ENCODE measurements at places on chromosomes 12 and 14.

DNA sequence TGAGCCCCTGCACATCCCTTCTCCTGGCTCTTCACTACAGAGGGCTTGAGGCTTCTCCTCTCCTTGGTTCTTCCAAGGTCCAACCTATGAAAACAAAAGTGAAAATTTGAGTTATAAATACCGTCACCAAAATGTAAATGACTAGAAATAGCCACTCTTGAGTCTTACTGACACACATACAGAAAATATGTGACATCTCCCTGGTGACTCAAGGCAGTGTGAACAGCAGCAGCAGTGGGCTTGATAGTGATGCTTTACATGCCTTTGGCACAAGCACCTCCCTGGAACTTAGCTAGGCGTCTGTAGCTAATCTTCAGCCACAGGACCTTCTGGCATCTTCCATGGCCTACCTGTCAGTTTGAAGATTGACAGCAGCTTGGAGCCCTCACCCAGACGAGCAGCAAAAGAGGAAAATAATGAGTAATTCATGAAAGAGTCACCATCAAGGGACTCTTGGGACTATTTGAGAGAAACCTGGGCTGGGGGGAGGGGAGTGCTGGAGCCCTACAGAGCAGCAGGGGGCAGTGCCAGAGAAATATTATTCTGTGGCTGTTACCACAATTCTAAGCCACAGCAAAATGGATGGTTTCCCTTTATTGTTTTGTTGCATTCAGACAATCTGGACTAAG, 158.0 kb downstream of the KCNK10 start:
- no peak for DNase-seq

GRCh38 chr14:24095271-24096068, 1.4 kb downstream of the PCK2 start:
- DNase-seq = peak; percentile 36

- DNase-seq = no peak
These were observed 137.8 kb downstream of the PRKCH start for GRCh38 chr14:61459229-61459628.

DNA sequence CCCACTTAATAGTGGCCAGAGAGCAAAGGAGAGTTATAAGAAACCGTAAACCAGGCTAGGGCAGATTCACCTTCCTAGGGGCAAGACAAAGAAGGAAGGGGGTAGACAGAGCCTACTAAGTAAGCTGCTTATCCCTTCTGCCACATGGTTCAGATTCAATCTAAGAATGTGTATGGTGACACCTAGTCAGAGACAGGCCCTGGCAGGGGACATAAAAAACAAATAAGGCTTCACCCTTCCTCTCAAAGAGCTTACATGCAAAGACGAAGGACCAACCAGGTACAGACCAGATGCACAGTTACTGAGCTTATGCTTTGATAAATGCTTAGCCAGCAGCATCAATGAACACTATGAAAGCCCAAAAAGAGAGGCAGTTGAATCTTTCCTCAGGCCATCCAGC, 4.4 kb downstream of the CYP27B1 start:
- no peak for DNase-seq

GRCh38 chr12:29744365-29744764, 39.4 kb downstream of the TMTC1 start:
- peak; percentile 49 for DNase-seq

DNA sequence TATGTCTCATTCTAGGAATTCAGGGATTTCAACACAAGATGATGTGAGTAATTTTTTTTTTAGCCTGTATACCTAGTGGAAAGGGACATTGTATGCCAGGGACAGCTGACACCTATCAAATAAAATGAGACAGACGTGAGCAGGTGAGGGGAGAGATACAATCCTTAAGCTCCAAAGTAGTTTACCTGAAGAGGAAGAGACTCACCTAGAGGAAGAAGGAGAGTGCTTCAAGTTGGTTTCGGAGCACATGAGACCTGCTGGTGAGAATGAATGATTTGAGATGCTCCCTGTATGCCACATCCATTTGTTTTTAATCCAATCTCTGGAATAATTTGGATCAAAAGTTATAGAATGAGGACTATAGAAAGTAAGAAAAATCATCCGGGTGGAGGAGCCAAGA, 915.4 kb upstream of the FBXO33 start:
- DNase-seq = no peak

GRCh38 chr12:24900196-24900595, 48.7 kb downstream of the BCAT1 start:
- DNase-seq = no peak

DNA sequence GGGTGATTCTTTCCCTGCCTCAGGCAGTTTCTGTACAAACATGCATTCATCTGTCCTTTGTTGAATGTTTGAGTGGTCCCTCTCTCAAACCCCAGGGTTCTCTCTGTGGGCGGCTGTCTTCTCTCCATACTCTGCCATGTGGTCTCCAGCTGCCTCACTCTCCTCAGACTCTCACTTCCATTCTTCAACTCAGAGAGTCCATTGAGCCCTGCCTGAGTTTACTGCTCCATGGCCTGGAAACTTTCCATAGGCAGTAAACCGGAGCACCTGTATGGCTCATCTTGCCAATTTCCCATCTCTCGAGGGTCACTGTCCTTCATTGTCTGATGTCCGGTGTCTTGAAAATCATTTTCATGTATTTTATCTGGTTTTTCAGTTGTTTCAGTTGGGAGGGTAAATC, 11.3 kb downstream of the C14orf132 start:
- DNase-seq = no peak

DNA sequence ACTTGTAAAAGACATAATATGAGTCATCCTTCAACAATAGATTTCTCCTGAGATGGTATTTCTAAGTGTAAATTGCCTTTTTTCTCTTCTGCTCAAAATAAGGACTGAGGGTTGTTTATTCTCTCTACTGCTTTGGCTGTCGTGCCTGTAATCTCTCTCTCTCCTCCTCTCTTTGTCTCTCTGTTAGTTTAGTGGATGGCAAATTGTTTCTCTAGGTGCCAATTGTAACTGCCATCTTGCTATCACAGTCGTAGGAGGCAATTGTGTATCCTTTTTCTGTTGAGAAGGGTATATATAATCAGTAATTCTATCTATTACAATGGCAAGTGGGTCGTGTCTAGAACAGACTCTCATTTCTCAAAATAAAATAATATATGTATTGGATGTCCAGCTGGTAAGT, 545.0 kb upstream of the FBXO33 start:
- no peak for DNase-seq

- DNase-seq = peak; percentile 33
These were observed 8.7 kb upstream of the FGD4 start for GRCh38 chr12:32390572-32391219.

GRCh38 chr14:22071006-22071405, 397.4 kb upstream of the OR4E1 start:
- no peak for DNase-seq

- peak; percentile 76 for DNase-seq
These were observed 14.0 kb downstream of the CCER1 start for GRCh38 chr12:90940872-90941499.

GRCh38 chr14:20935303-20935984, 19.8 kb upstream of the RNASE2 start:
- DNase-seq = no peak

- peak; percentile 72 for DNase-seq
These were observed 130.7 kb downstream of the GPHN start for GRCh38 chr14:66638689-66639088.

DNA sequence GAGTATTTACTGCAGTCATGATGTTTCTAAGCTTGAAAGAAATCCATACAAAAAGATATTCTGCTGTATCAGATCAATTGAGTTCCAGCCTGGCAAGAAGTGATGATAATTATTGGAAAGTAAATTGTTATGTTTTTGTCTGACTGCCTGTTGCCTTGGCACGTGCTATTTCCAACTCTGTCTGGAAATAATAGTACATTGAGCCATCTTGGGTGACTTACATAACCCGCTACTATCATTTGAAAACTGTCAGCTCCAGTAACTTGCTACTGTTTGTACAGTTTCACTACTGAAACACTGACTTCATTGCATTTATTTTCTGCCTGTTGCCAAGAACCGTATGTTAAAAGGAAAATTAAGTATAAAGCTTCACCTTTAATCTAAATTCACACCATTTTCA, 318.6 kb downstream of the ITPR2 start:
- peak; percentile 5 for DNase-seq

DNA sequence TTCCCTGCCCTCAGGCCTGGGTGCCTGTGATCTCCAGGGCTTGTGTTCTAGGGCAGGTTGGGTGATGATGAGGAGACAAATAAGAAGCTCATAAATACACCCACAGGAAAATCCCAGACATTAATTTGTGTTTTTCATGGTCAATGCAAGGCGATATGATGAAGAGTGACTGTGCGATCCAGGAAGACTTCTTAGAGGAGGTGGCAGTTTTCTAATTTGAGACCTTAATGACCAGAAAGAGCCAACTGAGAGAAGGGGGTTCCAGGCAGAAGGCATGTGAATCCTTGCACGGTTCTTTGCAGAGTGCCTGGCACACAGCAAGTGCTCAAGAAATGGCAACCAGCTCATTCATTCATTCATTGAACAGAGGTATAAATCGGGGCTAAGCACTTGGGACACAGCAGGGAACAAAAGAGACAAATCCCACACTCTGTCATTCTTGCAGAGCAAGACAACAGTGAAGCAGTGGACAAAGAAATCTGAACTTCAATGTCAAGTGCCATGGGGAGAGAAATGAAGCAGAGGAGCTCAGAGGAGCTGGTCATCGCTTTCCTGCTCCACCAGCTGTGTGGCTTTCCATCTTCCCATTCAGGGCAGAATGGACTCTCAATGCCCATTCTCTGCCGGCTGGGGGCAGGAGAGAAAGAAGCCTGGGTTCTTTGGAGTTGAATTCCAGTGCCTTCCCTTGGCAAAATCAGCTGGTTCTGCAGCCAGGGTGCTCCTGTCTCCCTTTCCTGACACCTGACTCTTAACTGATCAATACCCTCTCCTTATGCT, 128.3 kb downstream of the AACS start:
- DNase-seq = no peak

DNA sequence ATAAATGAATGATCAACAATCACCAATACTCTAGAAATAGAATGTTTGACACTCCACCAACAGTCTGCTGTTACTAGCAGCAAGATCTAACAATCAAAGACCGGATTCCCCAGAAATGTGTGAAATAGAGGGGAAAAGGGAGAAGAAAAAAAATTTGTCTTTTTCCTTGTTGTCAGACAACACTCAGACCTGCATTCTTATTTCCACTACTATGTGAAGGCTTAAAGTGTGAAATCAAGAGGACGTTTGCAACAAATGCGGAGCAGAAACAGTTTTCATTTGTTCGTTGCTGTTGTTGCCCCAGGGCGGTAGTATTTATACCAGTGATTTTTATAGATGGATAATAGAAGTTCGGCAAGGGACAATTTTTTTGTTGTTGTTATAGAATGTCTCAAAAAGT, 9.2 kb downstream of the NKX2-1 start:
- DNase-seq = no peak

DNA sequence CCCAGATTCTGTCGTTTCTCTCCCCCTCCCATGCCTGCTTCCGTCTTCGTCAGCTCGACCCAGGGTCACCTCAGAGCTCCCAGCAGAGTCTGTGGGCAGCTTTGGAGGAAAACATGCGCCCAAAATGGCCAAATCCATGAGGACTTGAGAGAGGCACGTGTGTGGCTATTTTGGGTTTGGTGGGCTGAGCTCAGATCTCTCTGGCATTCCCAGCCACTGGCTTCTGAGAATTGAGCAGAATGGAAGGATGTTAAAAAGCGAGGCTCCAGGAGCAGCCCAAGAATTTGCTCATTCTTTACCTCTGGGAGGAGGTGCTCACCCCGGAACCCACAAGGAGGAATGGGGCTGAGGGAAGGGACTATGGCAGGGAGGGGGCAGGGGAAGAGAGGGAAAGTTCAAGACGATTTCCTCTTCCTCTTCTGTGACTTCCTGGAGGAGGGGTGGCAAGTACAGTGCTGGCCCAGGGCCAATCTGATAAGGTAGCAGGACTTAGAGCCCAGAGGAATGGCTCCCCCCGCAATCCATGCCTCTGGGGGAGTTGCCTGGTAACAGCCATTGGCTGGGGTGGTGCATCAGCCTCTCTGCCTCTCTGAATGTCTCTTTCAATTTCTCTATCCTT, 20.1 kb downstream of the TSPAN9 start:
- DNase-seq = no peak

DNA sequence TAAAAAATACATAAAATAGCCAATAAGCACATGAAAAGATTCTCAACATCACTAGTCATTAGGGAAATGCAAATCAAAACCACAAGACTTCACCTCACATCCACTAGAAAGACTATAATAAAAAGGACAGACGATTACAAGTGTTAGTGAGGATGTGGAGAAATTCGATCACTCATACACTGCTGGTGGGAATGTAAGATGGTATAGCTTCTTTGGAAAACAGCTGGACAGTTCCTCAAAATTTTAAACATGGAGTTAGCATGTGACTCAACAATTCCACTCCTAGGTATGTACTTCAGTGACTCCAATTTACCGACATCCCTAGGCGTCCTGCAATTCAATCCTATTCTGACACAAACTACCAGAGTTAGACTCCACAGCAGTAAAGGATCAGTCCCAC, 13.7 kb downstream of the TRIM9 start:
- DNase-seq = no peak

DNA sequence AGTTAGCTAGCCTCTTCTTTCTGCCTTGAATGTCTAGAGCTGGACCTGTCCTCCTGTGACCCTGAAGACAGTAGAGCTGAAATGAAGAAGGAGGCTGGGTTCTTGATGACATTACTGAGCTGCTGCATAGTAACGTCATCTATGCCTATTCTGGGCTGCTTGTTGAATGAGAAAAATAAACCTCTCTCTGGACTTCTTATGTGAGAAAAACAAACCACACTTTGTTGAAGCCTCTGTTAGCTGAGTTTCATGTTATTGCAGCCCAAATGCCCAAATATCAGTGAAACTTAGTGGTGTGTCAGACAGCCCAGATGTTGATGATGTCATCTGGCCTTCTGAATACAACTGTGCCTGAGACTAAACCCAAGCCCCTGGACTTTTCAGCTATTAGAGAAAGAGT, 67.0 kb upstream of the MAX start:
- DNase-seq = peak; percentile 93

- DNase-seq = no peak
These were observed 13.3 kb downstream of the OS9 start for GRCh38 chr12:57707250-57707649.

DNA sequence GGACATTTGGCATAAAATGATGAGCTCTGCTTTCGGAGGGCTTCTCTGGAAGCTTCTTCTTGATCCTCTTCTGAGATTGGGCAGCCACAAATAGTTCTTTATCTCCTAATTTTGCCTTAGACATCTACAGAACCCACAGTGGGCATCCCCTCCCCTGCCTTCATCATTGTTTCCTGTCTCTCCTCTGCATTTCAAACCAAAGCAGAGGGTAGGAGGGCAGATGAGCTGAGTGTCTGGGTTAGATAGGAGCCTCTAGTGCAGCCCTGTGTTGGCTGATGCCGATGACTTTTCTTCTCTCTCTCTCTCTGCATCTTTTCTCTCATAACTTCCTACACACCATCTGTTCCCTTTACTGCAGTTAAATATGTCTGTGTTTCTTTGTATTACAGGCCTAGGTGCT, 8.5 kb upstream of the IL26 start:
- DNase-seq = no peak

GRCh38 chr14:23439107-23439835, 3.8 kb upstream of the MYH7 start:
- no peak for DNase-seq

DNA sequence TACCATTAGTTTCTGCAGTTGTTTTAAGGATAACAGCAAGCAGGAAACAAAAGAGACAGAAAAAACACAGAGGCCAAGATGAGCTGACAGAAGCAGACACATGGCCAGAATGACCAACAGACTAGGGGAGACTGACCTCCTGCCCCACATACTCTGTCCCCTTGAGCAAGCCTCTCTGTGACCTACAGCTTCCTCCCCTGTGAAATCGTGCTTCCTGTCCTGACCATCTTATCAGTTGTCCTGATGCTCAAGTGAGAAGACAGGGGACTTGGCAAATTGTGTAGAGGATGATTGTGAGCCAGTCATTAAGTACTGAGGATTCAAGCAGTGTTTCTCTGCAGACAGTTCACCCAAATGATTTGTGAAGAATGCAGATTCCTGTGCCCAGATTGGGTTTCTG, 229.0 kb downstream of the SLC41A2 start:
- no peak for DNase-seq
